RCC 7860 (cell line): ENCODE measurements at places on chromosomes 11 and 22.
A peak's percentile ranks its signal among the peaks of the same experiment; 100 is the strongest.

GRCh38 chr11:85114786-85115185 lies 512.4 kb downstream of the DLG2 start:
- DNase-seq = no peak

DNA sequence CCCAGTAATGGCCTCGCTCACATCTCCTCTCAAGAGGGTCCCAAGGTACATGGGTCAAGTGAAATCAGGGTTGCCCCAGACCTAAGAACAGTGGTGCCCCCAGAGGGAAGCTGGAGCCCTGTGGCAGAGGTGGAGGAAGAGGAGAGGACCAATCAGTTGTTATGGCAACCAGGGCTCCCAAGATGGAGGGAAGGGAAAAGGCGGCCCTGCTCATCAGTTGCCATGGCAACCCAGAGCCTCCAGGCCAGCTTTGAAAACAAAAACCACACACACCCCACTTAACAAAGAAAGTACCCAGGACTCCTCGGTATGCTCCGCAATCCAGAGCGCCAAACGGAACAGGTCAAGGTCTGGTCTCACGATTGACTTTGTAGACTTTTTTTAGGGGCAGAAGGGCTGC lies 53.5 kb upstream of the SLC35C1 start:
- no peak for DNase-seq

DNA sequence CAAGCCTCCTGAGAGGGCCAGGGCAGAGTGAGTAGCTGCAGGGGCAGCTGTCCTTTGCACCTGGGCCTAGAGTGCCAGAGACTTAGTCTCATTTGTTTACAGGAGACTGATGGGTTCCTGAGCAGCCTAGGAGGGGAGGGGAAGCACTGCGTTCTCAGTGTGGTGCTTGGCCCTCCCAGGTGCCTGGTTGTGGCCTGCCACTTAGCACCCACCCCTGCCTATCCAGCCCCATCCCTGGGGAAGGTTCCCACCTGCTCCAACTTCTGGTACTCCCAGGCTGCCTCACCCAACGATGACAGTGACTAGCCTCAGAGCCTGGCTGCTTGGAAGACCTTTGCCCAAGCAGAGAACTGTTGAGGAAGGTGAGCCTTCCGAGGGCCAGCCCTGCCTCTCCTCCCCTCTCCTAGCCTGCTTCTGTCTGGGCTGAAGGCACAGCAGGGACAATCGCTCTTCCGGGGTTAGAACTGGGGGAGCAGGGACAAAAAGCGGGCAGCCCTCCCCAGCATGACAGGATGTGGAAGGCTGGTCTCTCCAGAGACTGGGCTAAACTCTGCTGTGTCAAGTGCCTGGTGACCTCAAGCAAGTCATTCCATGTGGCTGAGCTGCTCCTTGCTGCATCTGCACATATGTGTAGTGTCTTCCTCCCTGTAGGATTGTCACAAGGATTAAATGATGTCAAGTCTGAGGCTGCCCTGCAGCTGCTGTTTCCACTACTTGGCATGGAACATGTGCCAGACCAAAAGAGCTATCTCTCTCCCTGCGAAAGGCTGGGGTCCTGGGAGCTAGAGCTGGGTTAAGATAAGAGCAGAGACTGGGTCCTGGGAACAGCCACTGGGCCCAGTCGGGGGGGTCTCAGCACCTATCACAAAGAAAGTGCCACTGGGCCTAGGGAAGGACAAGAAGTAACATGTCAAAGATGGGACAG lies 9.9 kb downstream of the KCNQ1OT1 start:
- no peak for DNase-seq

DNA sequence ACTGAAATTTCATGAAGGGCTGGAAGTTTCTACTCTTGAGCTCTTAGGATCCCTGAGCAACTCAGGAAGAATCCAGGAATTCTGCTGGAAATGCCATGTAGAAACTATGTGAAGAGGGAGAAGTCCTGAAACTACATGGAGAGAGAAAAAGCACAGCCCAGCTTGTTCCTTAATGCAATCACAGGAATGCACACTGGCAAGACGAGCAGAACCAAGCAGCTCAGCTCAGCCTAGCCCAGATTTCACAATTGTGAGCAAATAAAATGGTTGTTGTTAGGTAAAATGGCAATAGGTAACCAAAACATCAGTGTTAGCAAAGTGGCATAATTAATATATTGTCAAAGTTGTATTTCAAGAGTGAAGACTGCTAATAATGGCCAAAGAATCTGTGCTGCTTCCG lies 28.1 kb downstream of the ZNF214 start:
- DNase-seq = no peak

GRCh38 chr22:40410272-40410671 lies 39.9 kb downstream of the SGSM3 start:
- DNase-seq = no peak

- no peak for DNase-seq
Measured at GRCh38 chr11:43135966-43136534, 175.7 kb upstream of the API5 start.

DNA sequence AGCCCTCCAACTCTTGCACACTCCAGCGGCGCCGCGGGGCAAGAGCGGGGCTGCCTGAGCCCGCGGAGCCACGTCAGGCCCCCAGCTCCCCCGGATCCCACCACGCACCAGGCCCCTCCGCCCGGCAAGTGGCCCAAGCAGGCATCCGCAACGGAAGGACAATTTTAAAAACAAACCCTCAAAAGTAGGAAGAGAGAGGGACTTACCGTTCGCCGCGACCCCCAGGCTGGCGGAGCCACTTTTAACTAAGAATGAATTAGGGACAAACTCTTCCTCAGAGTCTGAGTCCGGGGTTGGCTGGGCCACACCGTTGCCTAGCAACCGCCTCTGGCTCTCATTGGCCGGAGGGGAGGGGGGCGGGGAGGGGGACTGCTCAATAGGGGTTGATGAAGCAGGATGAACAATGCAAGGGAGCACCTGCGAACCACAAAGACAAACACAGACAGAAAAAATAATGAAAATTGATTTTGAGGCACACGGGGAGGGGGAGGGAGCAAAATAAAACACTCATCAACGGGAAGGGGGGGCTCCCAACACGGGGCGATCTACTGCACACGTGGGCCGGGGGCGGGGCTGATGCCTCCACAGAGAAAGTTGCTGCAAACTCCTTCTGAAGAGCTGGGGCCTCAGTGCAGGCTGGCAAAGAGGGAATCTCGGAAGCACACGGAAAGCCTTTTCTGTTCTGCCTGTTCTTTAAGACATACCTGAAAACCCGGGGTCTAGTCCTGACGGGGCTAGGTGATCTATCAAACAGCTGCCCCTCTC lies 387.5 kb upstream of the NARS2 start:
- DNase-seq = no peak

DNA sequence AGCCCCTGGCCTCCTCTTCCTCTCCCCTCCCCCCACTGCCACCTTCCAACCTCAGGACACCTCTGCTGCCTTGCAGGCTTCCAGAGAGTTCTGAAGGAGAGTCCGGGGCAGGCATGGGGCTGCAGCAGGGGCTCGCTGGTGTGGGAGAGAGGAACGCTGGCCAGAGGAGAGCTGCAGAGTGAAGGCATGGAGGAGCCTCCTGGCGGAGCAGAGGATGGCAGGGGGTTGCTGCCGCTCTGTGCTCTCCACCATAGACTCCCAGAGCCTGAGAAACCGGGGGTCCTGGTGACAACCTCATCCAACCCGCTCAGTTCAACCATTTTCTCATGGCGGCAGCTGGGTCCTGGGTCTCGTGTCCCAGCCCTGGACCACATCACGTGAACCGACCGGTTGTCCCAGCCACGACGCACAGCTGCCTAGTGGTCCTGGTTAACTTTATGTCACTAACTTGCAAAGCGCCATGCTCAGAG lies 17.5 kb downstream of the MRGPRG start:
- no peak for DNase-seq

GRCh38 chr11:134513585-134514120 lies 101.6 kb upstream of the B3GAT1 start:
- no peak for DNase-seq

DNA sequence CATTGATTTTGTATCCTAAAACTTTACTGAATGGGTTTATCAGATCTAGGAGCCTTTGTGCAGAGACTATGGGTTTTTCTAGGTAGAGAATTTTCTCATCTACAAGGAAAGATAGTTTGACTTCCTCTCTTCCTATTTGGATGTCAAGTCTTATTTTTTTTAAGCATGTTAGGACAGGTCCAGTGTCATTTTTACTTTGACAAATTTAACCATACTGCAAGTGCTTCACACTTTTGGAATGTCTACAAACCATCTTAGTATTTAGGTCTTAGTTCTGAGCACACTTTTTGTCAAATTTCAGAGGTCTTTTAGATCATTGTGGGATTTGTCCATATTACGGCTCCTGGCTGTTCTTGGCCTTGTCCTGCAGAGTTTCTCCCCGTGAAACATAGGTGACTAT lies 715.2 kb upstream of the RAG2 start:
- no peak for DNase-seq

GRCh38 chr11:108871152-108871551 lies 206.3 kb downstream of the DDX10 start:
- peak; percentile 31 for DNase-seq

DNA sequence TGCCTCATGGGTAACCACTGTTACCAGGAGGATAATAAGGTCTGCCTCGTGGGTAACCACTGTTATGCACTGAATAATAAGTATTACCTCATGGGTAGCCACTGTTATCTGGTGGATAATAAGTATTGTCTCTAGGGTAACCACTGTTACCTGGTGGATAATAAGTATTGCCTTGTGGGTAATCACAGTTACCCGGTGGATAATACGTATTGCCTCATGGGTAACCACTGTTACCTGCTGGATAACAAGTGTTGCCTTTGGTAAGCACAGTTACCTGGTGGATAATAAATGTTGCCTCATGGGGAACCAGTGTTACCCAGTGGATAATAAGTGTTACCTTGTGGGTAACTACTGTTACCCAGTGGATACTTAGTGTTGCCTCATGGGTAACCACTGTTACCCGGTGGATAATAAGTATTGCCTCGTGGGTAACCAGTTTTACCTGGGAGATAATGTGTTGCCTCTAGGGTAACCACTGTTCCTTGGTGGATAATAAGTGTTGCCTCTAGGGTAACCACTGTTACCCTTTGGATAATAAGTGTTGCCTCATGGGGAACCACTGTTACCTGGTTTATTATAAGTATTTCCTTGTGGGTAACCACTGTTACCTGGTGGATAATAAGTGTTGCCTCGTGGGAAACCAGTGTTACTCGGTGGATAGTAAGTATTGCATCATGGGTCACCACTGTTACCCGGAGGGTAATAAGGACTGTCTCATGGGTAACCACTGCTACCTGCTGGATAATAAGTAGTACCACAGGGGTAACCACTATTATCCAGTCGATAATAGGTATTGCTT lies 10.6 kb upstream of the NXPE4 start:
- no peak for DNase-seq

DNA sequence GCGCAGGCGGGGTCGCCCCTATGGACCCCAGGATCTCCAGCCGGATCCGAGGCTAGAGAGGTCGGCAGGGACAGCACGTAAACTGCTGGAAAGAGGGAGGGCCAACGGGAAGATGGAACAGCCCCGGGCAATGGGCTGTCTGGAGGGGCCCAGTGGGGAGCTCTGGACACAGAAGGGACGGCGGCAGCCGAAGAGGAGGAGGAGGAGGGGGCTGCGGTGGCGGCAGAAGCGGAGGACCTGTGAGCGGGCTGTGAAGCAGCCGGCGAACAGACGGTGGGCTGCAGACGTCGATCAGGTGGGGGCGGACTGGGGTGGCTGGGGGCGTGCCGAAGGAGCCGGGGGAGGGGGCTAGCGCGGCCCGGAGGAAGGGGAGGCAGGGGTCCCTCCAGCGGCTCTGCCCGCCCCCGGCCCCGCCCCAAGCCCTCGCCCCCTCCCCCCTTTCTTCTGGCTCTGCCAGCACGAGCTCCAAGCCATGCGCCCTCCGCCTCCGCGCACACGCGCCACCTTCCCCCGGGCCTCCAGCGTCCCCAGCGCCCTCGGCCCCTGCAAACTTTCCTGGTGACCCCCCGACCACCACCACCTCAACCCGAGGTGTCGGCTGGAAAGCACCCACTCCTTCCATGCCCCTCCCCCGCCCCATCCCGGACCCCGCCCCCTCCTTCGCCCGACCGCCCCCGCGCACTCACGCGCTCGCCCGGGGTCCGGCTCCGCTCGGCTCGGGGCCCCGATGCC lies 432 bp downstream of the TNKS1BP1 start:
- no peak for DNase-seq

DNA sequence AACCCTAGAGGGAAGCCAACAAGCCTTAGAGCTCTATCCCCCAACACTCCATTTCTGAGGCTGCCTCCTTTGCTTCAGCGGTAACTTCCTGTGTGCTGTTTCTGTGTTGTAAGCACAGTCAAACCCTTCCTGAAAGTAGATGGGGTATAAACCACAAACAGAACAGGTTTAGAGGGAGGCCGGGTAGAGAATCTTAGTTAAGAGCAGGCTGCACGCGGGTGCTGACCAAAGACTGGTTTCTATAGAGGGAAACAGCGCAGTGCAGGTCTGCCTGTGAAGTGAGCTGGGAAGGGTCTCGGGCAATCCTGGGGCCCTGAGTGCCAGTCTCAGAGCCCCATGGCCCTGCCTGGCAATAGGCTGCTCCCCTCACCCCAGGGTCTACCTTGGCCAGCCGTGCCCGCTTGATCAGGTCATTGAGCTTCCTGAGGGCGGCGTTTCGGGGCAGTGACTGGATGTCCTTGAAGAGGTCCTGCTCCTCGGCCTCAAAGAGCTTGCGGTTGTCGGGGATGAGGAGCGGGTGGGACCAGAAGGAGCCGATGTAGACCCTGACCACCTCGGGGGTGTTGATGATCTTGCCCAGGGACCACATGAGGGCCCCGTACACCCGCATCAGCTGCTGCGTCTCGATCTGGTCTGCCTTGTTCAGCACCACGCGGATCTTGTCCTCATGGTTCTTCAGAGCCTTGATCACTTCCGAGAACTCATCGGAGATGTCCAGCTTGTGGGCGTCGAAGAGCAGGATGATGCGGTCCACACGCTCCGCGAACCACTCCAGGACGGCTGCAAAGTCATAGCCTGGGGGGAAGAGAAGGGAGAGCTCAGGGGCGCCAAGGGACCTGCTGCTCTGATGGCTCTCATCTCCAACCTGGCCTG lies 15.3 kb upstream of the CDC42BPG start:
- DNase-seq = no peak

DNA sequence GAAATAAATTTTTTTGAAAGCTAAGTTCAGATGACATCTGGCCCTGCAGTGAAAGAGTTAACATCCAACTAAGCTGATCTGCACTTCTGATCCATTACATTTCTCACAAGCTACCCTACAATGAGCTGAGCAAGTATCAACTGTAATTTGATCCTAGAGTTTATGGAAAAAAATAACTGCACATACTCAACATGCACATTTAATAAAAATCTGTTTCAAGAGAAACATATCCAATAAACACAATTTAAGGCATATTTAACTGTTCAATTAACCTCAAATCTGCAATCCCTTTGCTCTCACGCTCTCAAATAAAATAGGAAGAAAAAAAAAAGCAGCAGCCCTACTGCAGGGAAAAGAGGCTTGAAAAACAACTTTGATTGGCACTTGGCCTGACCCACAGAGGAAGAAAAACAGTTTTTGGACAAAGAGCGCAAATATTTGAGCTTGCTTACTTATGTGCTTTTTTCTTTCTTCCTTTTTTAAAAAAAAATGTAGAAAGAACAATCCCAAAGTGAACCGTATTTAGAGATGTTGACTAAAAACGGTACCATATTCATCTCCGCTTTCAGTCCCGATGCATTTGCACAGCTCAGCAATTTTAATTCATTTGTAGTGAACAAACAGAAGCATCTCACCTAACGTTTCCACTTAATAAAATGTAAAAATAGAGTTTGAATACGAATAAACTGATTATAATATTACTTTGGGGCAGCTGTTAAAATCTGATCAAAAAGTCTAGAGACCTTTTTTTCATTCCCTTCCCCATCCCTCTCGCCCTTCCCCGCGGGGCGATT lies 1.6 kb downstream of the SESN3 start:
- DNase-seq = no peak

GRCh38 chr11:45671246-45672171 lies 6.1 kb upstream of the CHST1 start:
- no peak for DNase-seq
